ENCODE measurements at places on chromosomes 7 and 10.
A peak's percentile ranks its signal among the peaks of the same experiment; 100 is the strongest.

- DNase-seq: no peak
Measured at GRCh38 chr10:128046953-128047290, 79.3 kb downstream of the MKI67 start.

GRCh38 chr7:31043051-31043471, 9.0 kb upstream of the ADCYAP1R1 start:
- DNase-seq: no peak

- DNase-seq: peak; percentile 9
Measured at GRCh38 chr10:71520042-71520441, 123.3 kb downstream of the CDH23 start.

GRCh38 chr7:572416-573268, 53.0 kb upstream of the PDGFA start:
- no peak for DNase-seq

- DNase-seq: no peak
Measured at GRCh38 chr7:113727486-113727885, 191.3 kb downstream of the PPP1R3A start.

GRCh38 chr10:7862121-7862514, 43.8 kb downstream of the TAF3 start:
- no peak for DNase-seq

DNA sequence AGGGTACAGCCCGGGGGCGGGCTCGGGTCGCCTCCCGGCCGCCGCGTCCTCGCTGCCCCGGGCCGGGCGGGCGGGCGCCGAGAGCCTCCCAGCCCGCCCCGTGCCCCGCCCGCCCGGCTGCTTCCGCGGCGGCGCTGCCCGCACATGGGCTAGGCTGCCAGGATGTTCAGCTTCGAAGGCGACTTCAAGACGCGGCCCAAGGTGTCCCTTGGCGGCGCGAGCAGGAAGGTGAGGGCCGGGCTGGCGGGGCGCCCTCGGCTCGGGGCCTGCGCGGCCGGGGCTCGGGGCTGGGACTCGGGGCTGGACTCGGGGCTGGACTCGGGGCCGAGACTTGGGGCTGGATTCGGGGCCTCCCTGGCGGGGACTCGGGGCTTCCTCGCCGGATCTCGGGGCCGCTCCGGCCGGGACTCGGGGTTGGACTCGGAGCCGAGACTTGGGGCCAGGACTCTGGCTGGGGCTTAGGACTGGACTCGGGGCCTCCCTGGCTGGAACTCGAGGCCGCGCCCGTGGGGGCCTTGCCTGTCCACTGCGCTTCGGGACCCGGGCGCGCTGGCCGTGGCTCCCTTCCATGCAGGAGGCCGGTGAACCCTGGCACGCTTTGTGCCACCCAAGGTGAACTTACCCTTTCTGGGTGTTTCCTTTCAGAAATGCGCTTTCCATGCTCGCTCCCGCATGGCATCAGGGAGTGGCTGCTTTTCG, 534 bp downstream of the UBE3C start:
- DNase-seq: peak; percentile 41

Data from iris pigment epithelial cell (primary cell).